Germinal center (tissue), 1 donor: ENCODE measurements at places on chromosomes 13 and 19.

- DNase-seq, result no peak
Measured at GRCh38 chr19:51822946-51823345, 28.0 kb downstream of the FPR3 start.

DNA sequence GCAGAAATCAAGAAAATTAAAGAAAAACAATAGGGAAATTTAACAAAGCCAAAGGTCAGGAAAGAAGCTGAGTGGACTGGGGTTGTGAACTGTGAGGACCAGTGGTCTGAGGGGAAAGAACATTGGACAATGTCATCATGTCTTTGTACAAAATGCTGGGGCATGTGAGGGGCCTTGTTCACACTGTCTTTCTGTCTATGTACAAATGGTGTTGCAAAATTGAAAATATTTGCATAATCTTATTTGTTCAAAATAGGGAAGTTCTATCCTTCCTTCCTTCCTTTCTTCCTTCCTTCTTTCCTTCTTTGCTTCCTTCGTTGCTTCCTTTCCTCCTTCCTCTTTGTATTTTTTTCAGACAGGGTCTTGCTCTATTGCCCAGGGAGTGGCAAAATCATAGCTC, 79.2 kb upstream of the SCEL start:
- no peak for DNase-seq

- no peak for DNase-seq
Measured at GRCh38 chr19:30955112-30956104, 393.8 kb downstream of the TSHZ3 start.

DNA sequence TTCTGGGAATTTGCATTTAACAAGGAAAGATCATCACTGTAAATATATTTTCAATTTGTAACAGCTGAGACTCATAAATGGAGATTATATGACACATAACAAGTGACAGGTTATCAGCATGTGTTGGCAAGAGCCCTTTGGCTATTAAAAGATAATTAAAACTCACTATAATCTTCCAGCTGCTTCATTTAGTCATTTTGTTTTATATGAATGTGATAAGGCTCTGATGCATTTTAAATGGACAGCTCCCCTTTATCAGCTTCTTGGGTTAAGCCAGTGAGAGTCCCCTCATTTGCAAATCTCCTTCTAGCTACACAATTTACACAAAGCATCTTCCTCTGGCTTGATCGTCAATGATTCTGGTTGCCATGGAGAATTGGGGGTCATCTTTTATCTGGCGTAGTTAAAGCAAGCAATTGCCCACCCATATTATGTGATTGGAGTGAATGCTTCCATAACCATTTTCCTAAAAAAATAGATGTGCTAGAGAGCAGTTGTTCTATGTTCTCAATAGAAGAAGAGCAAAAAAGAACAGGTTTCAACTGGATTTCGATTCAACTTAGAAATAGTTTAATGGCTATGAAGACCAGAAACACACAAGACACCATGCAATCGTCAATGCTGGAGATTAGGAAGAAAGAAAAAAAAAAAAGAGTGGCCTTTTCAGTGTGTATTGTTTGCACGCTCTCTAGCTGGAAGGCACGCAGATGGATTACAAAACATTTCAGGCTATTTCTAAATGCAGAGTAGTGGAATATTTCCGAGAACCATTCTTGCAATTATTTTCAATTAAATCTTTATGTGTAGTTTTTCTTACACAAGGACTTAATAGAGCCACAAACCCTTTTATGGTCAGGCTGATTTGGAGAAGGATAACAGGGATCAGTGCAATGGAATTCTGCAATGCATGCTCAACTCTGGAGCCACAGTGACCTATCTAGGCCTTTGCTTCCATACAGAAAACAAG, 27.4 kb downstream of the STARD13 start:
- DNase-seq, result no peak

GRCh38 chr19:17078036-17078919, 2.7 kb downstream of the MYO9B start:
- no peak for DNase-seq

DNA sequence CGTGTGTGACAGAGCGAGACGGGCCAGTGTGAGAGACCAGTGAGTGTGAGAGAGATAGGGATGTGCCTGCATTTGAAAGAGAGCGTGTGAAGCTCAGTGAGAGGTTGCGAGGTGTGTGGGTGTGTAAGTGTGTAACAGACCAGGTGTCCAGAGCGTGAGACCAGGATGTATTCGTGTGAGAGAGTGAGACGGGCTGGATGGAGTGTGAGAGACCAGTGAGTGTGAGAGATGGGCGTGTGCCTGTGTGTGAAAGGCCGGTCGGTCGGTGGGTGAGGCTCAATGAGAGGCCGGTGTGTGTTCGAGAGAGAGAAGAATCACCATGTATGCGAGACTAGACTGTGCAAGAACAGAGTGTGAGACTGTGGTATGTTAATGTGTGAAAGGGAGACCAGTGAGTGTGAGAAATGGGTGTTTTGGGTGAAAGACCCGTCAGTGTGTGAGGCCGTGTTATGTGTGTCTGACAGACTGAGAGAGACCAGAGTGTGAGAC, 679 bp downstream of the ZNF471 start:
- no peak for DNase-seq

- DNase-seq, result no peak
Measured at GRCh38 chr13:98879957-98880356, 97.9 kb downstream of the DOCK9 start.

DNA sequence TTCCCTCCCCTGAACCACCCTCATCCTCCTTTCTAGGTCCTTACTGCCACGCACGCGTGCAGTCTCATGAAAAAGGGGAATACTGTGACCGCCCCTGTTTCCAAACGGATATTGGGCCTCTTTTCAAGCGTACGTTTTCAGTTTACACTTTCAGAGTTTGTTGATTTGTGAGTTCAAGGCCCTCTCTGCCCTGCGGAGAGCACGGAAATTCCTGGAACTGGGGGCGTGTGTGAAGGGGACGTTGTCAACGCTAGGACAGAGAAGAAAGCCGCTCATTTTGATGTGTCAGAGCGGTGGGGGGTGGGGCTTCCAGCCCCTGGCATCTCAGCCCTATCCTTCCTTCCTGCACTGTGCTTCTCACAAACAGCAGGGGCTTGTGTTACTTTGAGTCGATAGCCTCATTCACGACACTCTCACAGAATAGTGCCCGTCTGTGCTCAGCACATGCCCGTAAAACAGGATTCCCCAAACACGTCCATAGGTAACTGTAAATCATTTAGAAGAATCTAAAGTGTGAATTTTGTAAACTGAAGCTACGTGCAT, 137.6 kb upstream of the PEG3 start:
- DNase-seq, result no peak

DNA sequence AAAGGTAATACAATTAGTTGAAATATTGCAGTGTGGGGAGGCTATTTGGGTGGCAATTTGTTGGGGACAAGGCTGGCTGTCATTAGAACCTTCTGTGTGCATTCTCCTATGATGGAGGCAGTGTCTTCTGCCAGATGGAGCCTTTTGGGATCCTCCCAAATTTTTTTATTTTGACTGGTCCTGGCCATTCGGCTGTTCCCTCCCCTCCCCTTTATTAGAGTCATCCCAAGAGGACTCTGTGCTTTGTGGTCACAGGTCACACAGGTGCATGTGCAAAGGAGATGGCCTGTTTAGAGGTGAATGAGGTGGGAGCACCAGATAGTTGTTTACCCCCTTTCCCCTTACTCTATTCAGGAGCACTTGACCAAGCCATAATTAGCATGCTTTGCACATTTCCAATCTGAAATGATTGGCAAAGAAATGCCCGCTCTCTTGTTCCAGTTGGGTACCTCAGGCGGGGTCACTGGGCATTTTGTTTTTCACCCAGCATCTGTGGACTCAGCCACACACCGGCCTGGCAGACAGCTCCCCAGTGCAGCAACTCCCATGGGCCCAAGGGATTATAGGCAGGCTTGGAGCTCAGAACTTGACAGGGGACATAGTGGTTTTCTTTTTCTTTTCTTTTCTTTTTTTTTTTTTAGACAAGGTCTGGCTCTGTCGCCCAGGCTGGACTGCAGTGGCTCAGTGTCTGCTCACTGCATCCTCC, 19.8 kb downstream of the GATAD2A start:
- DNase-seq, result no peak

- DNase-seq, result no peak
Measured at GRCh38 chr13:20492641-20493040, 33.0 kb downstream of the CRYL1 start.

DNA sequence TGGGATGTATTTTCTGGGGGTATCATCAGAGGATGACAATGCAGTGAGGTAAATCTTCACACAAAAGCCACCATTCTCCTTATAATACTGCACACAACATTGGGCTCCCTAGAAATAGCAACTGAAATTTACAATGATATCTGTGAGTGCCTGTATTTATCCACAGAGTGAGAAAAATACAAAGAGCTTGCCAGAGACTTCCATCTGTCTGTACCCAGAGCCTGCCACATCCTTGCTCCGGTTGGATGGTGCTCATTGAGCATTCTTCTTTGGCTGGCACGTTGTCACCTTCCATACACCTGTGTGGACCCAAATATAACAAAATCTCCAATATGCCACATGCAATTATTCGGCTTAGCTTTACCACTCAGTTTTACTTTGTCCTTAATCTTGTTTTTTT, 189.5 kb upstream of the UFM1 start:
- no peak for DNase-seq

GRCh38 chr19:19777692-19778091, 43.9 kb downstream of the ZNF506 start:
- DNase-seq, result no peak

GRCh38 chr13:27466513-27466912, 16.1 kb upstream of the MTIF3 start:
- DNase-seq, result no peak

DNA sequence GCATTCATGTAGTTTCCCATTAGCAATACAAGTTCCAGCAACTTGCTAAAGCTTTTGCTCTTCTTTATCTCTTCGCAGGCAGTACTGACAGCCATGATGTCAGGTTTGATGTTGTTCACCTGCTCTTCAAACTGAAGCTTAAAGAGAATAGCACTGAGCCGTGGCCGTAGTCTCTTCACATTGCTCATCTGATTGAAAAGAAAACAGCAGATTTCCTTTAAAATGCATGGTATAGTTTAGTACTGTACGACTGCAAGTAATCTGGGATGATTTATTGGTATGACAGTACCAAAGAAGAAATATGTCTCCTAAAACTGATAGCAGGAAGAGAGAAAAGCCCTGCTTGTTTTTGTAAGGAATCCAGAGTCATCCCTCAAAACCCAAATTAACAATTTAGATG, 284.4 kb downstream of the DIAPH3 start:
- DNase-seq, result no peak

GRCh38 chr13:39272994-39273393, 234.7 kb downstream of the NHLRC3 start:
- no peak for DNase-seq

GRCh38 chr19:52626915-52627314, 11.2 kb downstream of the ZNF83 start:
- no peak for DNase-seq

DNA sequence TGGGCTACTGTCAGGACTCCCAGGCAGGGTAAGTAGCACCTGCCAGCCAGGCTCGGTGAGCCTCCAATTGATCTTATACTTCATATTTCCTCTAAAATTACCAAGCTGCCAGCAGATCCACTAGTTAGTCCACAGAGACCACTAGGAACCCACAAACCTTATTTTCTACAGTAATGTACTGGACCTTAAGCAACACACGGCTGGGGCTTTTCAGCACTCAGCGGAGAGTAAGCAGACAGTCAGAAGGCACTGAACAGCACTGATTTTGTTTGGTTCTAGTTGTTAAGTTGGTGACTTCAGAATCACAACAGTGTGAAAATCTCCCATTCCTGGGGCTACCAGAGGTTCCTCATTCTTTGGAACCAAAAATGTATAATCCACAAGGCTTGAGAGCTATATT, 56.1 kb downstream of the MRPL57 start:
- DNase-seq, result no peak

GRCh38 chr13:71851498-71852409, 15.2 kb downstream of the DACH1 start:
- no peak for DNase-seq

GRCh38 chr13:73131247-73131646, 72.4 kb downstream of the KLF5 start:
- DNase-seq, result no peak

GRCh38 chr19:46868025-46868802, 7.4 kb downstream of the ARHGAP35 start:
- DNase-seq, result no peak

- DNase-seq, result no peak
Measured at GRCh38 chr13:30898678-30899241, 7.3 kb upstream of the MEDAG start.

DNA sequence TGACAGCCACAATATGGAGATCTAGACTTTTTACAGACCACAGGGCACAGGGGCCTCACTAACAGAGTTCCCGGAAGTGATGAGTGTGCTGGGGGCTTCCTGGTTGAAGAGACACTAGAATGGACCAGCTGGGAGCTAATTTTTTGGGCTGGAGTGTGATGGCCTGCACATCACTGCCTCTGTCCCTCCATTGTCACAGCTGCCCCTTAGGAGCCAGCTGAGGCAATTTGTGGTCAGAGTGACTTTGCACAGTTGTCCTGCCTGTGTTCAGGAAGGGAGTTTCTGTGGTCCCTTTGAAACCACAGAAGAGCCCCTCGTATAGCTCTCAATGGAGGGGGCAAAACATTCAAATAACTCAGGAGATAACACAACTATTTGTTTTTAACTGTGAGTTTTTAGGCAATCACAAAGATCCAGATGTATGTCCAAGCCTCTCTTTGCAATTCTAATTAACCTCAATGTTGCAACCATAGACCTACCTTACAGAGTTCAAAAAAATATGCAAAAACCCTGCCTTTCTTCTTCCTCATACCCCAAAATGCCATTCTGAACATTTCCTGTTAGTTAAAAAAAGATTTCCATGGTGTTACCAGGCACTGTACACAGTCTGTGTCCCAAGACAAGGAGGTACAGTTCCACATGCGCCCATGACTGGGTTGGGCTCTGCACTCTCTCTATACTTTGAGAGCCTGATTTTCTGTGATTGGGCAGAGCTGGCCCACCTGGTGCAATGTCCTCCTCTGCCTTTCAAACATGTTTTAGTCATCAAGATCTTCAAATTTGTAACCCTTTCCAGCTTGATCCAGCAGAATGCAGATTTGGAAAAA, 2.4 kb downstream of the ALOX5AP start:
- peak; percentile 28 for DNase-seq

DNA sequence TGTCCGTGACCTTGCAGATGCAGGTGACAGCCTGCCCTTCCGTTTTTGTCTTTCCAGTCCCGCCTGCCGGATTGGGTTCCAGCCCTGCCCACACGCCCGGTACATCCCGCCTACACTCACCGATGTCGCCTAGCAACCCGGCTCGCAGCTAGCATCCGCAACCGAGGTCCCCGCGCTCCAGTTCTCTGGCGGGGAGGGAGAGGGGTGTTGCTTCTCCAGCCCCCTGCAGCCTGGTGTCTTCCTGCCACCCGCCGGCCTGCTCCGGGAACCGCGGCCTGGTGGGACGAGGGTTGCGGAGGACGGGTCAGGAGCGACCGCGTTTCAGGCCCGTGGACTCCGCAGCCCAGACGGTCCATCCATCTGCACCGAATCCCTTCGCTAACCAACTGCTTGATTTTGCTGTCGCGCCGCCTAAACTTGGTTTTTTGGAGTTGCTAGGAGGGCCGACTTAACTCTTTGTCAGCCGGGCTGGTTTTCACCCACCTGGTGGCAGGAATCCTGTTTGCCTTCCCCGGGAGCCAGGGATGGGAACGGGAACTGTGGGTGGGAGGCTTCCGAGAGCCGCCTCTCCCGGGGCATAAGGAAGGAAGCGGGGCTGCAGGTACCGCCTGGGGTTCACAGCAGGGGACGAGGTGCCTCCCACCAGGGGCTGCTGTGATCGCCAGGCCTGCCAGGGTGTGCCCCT, 15.4 kb upstream of the MATK start:
- no peak for DNase-seq
